Germinal center (tissue), 1 donor: ENCODE measurements at places on chromosomes 6 and 20.

GRCh38 chr6:117483004-117483644, 650 bp downstream of the DCBLD1 start:
- DNase-seq = peak; percentile 8

DNA sequence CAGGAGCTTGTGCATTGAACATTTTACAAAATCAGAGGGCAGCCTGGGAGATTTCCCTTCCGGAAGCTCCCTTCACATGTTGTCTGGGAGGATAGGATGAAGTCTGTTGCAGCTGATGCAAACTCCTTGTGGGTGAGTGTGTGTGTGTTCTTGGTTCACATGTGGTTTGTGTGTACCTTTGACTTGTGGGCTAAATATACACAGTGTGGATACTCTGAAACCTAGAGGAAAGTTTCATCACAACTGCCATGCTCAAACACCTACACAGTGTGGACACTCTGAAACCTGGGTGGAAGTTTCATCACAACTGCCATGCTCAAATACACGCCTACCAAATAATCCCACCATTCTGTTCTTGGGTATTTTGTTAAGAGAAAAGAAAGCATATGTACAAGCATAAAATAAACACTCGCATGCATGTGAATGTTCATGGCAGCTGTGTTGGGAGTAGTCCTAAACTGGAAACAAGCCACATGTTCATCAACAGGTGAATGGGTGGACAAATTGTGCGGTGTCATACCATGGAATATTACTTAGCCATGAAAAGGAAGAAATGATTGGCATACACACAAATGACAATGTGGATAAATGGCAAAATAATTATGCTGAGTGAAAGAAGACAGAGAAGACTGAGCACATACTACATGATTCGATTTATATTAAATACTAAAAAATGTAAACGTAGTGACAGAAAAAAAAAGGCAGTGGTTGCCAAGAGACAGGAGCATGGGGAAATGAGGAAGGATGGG, 1.8 kb downstream of the SCP2D1 start:
- no peak for DNase-seq

DNA sequence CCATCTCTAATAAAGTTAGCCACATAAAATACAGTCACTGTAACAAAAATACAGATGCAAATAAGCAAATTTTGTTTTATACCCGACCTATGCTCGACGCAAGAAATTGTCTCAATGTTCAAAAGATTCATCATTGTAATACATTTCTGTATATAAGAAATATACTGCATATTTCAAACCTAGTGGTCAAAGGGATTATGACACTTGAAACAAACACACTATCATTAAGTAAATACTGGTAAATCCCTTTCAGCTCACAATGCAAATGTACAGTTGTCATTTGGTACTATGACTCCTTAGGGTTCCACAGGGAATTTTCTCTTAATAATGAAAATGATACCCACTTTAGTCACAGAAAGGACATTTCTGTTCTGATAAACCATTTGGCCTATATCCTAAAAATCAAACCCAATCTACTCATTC, 2.2 kb downstream of the HIVEP2 start:
- DNase-seq = peak; percentile 23

DNA sequence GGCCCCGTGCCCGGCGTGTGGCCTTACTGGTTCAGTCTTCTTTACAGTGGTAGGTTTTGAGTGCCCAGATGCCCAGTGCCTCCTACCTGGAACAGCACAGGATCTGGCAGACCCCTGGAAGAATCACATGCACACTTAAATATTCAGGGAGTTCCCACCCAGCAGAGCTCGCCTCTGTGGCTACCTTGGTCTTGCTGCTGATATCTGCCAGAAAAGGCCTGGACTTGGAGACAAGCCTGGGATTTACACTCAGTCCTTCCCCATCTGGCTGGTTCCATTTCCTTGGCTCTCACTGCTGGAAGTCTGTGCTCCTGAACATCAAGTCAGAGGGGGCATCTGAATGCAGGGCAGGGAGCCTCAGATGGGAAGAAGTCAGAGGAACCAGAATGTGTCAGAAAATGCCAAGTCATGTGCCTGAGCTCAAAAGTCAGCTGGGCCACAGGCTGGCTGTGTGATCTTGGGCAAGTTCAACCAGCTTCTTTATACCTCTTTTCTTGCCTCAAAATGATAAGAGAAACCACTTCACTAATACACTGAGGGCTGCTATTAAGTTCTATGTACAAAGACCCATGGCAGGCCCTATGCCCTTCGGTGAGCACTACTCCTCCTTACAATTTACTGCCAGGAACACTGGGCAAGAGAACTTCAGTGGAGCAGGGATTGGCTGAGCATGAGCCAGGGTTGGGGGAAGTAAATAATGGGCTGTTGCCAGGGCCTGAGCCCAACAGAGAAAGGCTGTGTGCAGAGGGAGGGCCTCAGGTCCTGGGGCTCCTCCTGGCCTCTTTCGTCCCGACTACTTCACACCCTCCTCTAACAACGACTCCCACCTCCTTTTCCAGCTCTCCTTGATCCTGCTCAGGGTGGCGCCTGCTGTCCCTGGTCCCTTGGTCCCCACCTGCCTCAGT, 158.1 kb upstream of the PROKR2 start:
- no peak for DNase-seq

DNA sequence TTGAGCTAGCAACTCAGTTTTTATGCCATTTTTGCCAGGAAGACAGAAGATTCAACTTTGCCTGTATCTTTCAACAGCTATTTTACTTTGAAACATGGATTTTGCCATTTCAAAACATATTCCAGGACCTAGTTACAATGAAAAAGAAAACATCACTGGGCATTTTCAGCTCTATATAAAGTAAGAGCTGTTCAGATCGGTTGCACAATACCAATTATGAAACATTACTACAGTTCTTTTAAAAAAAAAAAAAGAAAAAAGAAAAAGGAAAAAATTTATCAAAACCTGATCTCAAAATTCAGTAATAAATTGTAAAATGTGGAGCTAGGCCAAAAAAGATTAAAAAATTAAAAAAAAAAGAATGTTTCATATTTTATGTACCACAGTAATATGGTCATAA, 15.6 kb downstream of the BCLAF1 start:
- DNase-seq = no peak
